ENCODE measurements at places on chromosomes 11 and 22.

GRCh38 chr11:125312391-125312790, 147.8 kb downstream of the PKNOX2 start:
- no peak for DNase-seq

GRCh38 chr11:31620434-31620833, 110.9 kb downstream of the ELP4 start:
- DNase-seq, result no peak

GRCh38 chr22:18909556-18909955, 3.4 kb downstream of the DGCR6 start:
- DNase-seq, result no peak

DNA sequence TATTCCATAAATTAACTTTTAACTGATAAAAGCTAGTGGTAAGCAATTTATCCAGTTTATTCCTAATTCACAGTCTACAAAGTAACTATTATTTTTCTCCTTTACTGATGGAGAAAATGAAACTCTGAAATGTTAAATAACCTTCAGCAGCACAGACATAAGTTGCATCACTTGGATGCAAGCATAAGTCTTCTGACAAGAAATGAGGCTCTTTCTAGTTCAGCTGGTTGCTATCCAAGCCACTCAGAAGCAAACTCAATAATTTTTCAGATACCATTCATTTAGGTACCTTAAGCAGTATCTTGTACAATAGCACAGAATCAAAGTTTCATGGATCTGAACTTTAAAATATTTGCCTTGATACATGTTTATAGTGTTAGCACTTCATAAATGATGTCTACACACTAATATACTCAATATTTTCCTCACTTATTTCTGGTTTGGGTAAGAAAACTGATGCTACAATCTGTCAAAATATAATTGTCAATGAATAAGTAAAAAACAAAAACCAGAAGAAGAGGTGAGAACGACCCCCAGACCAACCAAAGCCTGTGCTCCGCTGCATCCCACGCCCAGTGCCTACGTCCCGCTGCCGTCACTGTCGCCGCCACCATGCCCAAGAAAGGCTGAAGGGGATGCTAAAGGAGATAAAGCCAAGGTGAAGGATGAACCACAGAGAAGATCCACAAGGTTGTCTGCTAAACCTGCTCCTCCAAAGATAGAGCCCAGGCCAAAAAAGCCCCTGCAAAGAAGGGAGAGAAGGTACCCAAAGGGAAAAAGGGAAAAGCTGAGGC, 18.1 kb downstream of the FAM168A start:
- DNase-seq, result no peak

GRCh38 chr11:12063251-12063650, 47.1 kb upstream of the MICAL2 start:
- DNase-seq, result no peak

- DNase-seq, result no peak
Measured at GRCh38 chr11:122173587-122173986, 57.6 kb upstream of the BLID start.

- DNase-seq, result no peak
Measured at GRCh38 chr22:38203090-38203810, 1.5 kb downstream of the MAFF start.

DNA sequence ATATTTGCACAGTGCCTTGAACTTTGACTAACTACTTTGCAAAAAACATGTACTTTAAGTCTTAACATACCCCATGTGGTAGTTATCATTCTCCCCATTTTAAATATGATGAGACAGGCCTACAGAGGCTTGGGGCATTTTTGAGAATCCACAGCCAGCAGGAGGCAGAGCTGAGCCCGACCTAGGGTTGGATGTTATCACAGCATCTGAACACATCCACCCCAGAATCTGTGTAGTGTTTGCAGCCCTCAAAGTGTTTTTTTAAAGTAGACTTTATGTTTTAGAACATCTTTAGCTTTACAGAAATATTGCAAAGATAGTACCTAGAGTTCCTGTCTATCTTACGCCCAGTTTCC, 17.6 kb downstream of the OTOG start:
- DNase-seq, result no peak

- no peak for DNase-seq
Measured at GRCh38 chr11:14460147-14460546, 39.5 kb downstream of the COPB1 start.

DNA sequence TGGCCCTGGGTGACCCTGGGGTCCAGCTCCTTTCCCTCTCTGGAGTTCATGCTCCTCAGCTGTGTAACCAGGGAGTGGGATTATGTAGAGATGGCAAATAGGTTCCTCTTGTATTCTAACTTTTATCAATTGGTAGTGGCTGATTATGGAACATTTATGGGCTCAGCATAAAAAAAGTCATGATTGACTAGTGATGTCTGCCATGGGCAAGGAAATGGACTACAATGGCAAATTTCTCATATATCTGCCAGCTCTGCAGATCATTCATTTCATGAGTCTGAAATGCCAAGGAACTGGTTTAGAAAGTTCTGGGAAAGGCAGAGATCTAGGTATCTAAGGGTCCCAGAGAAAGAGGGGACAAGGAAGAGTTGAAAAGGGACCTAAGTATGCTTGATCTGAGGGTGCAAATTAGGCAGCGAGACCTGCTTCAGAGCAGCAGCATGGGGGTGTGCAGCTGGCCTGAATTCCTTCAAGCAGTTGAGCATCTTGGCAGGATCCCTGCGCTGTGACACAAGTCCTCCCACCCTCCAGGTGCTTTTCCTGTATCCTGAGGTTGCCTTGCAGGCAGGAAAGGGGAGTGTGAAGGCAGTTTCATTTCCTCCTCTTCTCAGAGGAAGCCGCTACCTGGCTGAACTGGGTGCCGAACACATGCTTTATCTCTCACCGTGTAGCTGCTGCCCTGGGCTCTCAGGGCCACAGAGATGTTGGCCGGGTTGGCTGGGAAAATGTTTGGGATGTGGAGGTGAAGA, 10.4 kb downstream of the SLC15A3 start:
- DNase-seq, result no peak

DNA sequence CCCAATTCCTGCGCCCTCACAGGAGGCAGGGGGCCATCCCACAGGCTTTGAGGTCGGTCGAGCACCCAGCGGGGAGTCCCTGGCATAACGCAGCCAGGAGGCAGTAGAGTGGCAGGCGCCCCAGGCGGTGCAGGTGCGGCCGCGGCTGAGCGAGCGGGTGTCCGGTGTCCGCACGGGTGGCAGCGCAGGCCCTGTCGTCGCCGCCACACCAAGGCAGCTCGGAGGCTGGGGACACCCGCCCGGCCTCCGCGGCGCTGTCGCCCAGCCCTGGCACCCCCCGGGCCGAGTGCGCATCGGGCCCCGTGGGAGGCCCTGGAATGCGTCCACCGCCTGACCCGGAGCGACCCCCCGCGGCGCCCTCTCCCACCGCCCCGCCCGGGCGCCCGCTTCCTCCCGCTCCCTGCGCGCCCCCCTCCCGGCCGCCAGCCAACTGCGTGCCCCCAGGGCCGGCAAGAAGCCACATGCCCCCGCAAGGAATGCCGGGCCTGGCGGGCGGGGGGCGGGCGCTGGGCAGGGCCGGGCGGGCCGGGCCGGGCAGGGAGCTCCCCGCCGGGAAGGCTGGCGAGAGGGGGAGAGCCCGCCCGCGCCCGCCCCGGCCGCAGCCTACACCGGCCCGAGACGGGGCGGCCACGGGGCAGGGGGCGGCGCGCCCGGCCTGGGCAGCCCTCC, 33.9 kb downstream of the PRDM11 start:
- DNase-seq, result no peak

All from NCI-H187 treated with DMSO at 0.1 percent for 48 hours (cell line).